Mesendoderm (in vitro differentiated cells): ENCODE measurements at places on chromosomes 5 and 9.

- DNase-seq: no peak
Measured at GRCh38 chr9:32161720-32162119, 222.7 kb upstream of the ACO1 start.

DNA sequence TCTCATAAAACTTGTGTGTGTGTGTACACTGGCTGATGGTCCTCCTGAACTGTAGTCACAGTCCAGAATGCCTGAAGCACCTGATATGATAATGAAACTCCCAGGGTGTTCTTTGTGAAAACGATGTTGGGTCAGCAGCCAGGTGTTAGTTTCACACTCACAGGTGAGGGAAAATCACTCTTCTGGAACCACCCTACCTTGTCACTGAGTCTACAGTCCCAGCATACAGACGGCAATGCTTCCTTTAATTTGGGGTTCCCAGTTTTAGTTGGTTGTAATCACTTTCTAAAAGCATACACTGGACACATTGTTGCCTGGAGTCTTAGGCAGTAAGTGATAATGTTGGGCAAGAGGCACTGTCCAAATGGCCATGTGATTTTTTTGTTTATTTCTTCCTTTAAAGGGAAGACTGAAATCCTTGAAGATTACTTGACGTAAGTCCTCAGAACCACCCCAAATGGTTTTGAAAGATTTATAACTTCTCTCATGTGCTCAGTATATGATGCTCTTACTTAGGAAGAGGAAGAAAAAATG, 18.2 kb upstream of the MGAT1 start:
- DNase-seq: no peak

- DNase-seq: no peak
Measured at GRCh38 chr9:83992901-83993300, 12.3 kb downstream of the RMI1 start.

DNA sequence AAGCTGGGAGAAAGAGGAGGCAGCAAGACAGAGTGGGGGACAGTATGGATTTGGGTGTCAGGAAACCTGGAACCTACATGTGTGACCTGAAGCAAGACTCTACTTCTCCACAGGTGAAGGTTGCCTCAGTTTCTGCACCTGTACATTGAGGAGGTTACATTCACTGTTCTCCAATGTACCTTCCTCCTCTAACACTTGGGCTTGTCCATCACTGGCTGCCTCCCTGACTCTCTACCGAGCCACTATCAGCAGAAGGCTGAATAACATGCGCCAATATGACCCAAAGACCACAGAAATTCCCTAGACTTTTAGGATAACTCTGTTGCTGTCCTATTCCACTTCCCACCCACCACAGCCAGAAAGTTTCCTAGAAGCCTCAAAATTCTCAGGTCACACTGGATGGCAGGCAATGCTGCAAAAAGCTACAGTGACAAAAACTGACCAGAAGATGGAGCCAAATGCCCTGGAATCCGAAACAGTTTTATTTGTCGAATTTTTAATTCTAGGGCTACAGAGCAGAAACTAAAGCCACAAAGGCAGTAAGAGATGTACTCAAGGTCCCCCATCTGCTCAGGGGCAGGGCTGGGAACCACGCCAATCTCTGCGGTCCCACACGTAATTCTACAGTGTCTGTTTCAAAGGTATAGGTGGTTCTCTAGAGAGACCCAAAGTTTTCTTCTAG, 64.4 kb downstream of the FAM114A2 start:
- DNase-seq: peak; percentile 57

DNA sequence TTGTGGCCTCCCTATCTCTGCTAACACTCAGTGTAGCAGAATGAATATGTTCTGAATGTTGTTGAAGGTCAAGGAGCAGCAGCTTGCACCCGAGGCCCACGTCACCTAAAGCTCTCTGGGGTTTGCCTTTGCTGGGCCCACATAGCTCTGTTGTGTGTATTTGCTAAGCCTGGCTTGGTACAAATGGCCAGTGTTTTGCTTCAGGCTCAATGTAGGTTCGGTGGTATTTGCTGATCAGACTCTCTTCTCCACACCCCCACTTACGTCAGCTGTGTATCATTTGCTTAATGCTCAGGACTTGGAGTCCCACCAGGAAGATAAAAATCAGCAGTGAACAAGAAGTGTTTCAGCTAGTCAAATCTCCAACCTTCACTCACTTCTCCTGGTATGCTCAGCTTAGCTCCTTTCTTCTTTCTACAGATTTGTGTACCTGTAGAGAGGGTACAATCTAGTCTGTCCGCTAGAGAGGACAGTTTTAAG, 4.8 kb upstream of the RFESD start:
- no peak for DNase-seq

- no peak for DNase-seq
Measured at GRCh38 chr9:125959951-125960619, 212.9 kb downstream of the PBX3 start.

DNA sequence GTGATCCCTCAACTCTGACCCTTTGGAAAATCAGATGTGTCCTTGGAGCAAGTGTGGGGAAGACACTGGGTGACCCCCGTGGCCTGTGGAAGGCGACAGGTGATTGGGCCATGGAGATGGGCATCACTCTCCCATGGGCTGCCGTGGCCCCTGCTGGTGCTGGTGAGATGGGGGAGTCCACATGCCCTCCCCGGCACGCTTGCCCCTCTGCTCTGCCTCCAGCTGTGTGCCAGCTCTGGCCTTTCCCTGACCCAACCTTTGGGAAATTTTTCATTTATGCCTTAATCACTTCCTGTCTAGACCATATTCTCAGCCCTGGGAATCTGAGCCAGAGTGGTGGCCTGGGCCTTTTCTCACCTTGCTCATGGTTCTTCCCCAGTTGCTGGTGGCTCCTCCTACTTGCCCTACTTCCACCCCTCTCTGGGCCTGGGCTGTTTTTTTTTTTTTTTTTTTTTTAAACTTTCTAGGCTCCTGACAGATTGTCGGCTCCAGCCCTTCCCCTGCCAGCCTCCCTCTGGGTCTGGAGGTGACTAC, 56.6 kb downstream of the RGS3 start:
- no peak for DNase-seq

DNA sequence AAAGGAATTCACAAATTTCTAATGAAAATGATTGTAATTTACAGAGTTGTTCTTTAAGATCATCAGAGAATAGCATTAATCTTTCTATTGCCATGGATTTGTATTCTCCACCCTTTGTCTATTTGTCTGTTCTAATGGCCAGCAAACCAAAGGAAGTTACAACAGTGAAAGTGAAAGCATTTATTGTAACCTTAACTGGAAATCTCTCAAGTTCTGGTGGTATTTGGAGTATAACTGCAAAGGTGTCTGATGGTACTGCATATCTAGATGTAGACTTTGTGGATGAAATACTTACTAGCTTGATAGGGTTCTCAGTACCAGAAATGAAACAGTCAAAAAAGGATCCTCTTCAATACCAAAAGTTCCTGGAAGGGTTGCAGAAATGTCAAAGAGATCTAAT, 21.7 kb downstream of the RMI1 start:
- DNase-seq: no peak

- no peak for DNase-seq
Measured at GRCh38 chr5:137072361-137073115, 426.6 kb downstream of the SPOCK1 start.

- no peak for DNase-seq
Measured at GRCh38 chr5:1541702-1542400, 18.1 kb upstream of the LPCAT1 start.

DNA sequence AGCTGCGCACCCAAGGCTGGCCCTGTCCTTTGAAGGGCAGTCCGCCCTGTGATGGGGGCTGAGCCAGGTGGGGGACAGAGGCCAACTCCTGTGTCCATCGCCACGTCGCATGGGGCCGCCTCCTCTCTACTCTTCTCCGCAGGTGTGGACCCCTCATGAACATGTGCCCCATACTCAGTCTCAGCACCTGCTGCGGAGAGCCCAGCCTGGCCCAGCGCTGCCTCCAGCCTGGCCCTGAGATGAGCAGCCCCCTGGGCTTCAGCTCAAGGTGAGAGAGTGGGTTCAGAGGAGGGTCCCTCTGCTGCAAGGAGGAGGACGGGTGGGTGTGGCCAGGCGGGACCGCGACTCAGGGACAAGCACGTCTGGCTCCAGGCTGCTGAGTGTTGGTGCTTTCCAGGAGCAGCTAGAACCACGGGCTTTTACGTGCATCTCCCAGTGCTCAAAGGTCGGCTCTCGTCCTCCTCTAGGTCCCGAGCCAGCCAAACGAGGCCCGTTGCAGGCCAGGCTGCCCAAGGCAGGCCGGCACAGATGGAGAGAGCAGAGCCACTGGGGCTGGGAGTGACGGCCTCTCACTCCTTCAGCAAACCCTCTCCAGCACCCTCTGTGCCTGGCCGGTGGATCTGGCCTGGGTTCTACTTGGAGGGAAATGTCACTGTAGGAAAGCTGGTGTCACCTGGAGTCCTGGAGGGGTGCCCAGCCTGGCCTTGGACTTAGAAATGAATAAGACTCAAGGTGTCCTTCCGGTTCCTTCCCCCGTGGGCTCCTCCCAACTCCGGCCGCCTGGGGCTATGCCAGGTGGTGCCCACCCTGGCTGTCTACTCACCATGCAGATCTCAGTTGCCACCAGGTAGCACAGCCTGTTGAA, 48.9 kb upstream of the RNF130 start:
- no peak for DNase-seq

- DNase-seq: peak; percentile 19
Measured at GRCh38 chr5:164188733-164189148, 683.3 kb downstream of the MAT2B start.

- no peak for DNase-seq
Measured at GRCh38 chr9:127700594-127701255, 6.1 kb upstream of the CFAP157 start.

DNA sequence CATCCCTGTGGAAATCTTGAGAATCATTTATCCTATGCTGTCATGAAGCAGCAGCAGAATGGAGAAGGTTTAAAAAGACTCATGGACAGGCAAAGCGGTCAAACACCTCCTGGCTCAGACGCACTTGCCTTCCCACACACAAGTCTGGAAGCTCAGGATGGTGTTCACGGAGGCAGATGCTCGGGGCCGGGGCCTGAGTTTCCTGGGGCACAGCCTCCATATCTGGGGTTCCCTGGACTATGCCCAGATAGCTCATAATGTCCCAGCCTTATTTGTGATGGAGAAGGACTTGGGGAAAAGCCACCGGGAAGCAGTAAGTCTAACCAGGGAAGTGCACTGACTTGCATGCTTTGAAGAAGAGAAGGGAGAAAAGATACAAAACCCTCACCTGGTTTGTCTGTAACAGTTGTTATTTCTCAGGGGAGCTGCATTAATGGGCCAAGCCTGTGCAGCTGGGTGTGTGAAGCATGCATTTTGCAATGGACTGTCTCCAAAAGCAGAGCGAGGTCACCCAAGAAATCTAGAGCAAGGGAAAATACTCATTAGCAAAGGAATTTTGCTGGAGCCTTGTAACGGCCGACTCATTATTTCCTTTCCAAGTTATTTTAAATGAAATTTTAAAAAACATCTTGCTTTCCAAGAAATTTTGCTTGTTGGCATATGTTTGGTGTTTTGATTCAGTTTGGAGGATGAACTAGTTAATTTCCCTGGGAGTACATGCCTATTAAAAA, 3.4 kb downstream of the S1PR3 start:
- no peak for DNase-seq

GRCh38 chr5:69252437-69252836, 17.8 kb downstream of the CDK7 start:
- no peak for DNase-seq

- no peak for DNase-seq
Measured at GRCh38 chr9:93301911-93302541, 118.1 kb downstream of the WNK2 start.

GRCh38 chr5:176750144-176750543, 60.2 kb upstream of the UNC5A start:
- no peak for DNase-seq

DNA sequence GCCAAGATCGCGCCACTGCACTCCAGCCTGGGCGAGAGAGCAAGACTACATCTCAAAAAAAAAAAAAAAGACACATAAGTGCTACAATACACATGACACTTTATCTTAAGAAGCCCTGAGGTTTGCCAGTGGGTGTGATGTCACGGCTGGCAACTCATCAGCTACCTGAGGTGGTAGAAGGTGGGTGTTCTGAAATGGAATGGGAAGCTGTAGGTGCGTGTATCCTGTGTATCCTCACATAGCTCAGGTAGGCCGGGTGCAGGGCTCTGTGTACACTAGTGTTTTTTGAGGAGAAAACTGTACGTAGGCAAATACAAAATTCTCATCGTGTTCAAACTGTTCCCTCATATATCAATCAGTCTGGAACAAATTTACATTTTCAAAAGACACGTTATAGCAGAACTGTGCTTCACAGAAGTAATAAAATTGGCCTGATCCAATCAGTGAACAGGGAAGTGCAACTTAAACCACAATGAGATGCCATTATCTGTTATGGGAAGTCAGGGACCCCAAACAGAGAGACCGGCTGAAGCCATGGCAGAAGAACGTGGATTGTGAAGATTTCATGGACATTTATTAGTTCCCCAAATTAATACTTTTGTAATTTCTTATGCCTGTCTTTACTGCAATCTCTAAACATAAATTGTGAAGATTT, 10.4 kb downstream of the BICD2 start:
- DNase-seq: peak; percentile 26

DNA sequence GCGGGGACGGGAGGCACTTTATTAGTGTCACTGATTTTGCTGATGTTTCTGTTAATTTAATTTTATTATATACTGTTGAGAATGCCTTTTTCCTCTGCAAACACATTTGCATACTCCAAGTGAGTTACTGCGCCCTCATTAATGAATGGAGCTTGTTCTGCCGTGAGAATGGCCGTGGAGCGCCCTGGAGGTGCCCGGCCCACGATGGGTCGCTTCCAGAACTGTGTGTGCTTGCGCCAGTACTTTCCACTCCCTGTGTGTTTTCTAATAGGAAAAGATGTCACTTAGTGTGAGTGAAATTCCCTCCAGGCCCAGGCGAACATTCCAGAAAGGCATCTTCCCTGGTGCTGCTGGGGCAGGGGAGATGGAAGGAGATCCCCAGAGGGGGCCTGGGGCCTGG, 30.1 kb downstream of the NDUFS6 start:
- DNase-seq: no peak

- no peak for DNase-seq
Measured at GRCh38 chr5:83517072-83517687, 45.6 kb downstream of the VCAN start.

DNA sequence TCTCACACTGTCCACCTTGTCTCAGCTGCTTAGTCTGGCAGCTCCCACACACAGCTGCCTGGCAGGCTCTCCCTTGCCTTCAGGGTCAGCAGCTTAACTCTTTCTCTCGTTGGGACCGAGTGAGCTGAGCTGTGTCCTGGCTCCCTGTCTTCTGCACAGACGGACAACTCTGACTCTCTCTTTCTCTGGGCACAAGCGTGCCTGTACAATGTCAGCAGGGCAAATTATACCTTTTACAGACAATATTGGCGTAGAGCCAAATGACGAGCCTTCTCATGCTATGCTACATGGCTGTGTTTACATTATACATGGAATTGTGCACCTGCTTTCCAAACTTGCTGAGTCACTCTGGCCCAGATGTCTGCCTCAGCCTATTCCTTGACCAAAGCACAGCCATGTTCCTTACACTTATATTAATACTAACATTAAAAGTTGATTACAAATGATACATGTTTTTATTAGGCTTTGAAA, 188.6 kb downstream of the CYLC2 start:
- DNase-seq: no peak

- no peak for DNase-seq
Measured at GRCh38 chr5:10120934-10121333, 128.8 kb downstream of the ATPSCKMT start.

- no peak for DNase-seq
Measured at GRCh38 chr5:126486332-126486731, 63.1 kb downstream of the GRAMD2B start.

- peak; percentile 63 for DNase-seq
Measured at GRCh38 chr9:98709968-98710965, 1.5 kb upstream of the GABBR2 start.

GRCh38 chr9:87464110-87464991, 33.3 kb upstream of the DAPK1 start:
- DNase-seq: no peak

GRCh38 chr5:181217111-181217802, 5.8 kb upstream of the TRIM41 start:
- peak; percentile 81 for DNase-seq
